ENCODE measurements at places on chromosomes 7 and 10.

DNA sequence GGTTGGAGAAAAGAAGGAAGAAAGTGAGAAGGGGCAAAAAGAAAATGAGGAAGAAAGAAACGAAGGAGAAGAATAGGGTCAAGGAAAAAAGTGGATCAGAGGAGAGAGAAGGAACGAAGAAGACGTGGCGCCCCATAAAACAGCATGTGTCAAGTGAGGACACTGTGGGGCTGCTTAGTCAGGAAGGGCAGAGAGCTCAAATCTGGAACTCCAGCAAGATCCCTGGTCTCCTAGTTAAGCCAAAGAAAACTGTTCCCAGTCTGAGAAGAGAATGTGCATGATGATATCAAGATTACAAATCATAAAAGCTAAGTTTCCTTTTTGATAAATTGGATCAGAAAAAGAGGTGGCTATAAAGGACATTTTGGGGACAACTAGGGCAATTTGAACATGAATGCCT is 33.0 kb downstream of the CREB3L2 start:
- DNase-seq: no peak

GRCh38 chr7:11332186-11332864 is 358.7 kb downstream of the PHF14 start:
- no peak for DNase-seq

DNA sequence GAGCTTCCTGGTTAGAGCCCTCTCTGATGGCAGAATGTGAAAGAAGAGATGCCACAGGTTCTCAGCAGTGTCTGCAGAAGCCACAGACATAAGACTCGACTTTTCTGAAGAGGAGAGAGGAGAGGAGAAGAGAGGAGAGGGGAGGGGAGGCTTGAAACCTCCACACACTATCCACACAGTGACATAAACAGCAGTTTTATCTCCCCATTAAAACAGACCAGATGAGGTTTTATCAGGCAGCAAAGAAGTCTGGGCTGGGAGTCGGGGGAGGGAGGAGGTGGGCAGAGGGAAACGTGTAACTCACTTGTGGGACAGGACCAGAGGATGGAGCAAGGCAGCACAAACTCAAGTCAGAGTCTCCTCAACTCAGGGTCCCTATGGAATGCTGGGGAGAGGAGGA is 76.5 kb downstream of the XPNPEP1 start:
- no peak for DNase-seq

DNA sequence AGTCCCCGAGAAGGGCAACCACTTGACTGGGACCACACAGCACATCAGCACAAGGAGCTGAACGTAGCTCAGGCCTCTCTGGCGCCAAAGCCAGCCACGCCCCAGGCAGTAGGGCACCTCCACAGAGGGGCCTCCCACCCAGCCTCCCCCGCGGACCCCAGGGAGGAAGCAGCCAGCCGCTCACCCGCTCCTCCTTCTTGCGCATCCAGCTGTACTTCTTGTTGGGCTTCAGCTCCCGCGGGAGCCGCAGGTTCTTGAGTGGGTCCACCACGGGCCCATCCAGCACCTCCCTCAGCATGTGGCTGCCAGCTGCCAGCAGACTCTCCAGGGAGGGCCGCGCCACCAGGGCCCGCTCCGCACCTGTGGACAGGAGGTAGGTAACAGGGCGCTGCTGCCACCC is 61.2 kb downstream of the TNRC18 start:
- DNase-seq: no peak

DNA sequence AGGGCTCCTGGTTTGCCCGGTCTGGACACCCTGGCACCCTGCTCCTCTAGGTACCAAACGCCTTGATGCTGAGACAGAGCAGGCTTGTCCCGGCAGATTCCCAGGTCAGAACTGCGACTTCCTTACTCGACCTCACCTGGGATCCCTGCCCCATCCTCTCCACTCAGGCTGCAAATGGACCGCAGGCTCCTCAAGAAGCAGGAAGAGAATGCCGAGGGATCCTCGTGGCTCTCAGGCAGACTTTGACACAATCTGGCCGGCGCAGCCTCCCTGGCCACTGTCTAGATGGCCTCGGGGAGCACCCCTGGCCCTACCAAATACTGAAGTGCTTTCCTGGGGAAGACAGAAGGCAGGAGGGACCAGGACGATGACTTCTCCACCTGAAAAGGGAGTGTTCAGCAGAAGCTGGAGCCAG is 421 bp upstream of the NODAL start:
- DNase-seq: no peak

GRCh38 chr10:115857856-115858255 is 415.1 kb downstream of the GFRA1 start:
- no peak for DNase-seq

GRCh38 chr7:16450366-16450765 is 15.2 kb downstream of the SOSTDC1 start:
- no peak for DNase-seq

- DNase-seq: no peak
Measured at GRCh38 chr7:136585954-136586670, 282.3 kb upstream of the CHRM2 start.

Data from stimulated activated CD4-positive, alpha-beta T cell treated with anti-CD3 and anti-CD28 coated beads, Interleukin-2, amount 100 ng/mL, for 4 hours (primary cell).